A673 (cell line): ENCODE measurements at places on chromosomes 16 and 17.

GRCh38 chr17:68461589-68461988 is 4.3 kb upstream of the WIPI1 start:
- peaks cover 14% of the 10 kb centered on the region for H3K27me3 ChIP-seq
- no peak overlapping the region for H3K4me3 ChIP-seq
- peaks cover 7% of the 10 kb centered on the region for H3K4me1 ChIP-seq
- H3K27ac ChIP-seq, result no peak overlapping the region

GRCh38 chr16:89748921-89749320 is 27.6 kb downstream of the ZNF276 start:
- no peak overlapping the region for H3K27ac ChIP-seq
- DNase-seq, result no peak
- H3K4me3 ChIP-seq, result no peak overlapping the region
- no peaks in the 10 kb centered on the region for H3K4me1 ChIP-seq
- no peaks in the 10 kb centered on the region for H3K27me3 ChIP-seq

- H3K27me3 ChIP-seq, result no peaks in the 10 kb centered on the region
- H3K27ac ChIP-seq, result no peak overlapping the region
- H3K4me3 ChIP-seq, result no peak overlapping the region
- DNase-seq, result no peak
- no peaks in the 10 kb centered on the region for H3K36me3 ChIP-seq
These were observed 111.4 kb downstream of the METRNL start for GRCh38 chr17:83190601-83191387.

DNA sequence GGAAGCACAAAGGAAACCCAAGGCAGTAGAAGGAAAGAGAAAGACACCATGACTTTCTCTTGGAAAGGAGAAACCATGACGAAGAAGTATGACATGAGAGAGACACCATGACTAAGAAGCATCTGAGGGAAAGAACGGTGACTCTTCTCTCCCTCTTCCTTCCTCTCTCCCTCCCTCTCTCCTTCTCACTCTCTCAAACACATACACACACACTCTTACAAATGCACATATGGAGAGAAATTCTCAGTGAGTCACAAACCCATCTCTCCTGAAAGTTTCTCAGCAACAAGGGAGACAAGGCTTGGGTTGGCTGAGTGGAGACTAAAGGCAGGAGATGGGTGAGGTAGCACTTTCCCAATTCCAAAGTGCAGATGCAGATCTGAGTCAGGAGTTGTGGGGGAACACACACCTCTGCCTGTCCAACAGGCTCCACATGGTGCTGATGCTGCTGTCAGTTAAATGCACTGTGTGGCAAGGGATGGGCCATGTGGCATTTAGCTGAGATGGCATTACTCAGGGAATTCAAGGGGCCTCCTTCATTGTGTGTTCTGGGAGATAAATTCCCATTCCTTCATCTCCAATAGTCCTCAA is 336.7 kb upstream of the C16orf82 start:
- H3K27me3 ChIP-seq, result no peaks in the 10 kb centered on the region
- no peak for DNase-seq
- H3K4me3 ChIP-seq, result no peak overlapping the region
- H3K36me3 ChIP-seq, result no peaks in the 10 kb centered on the region
- H3K27ac ChIP-seq, result no peak overlapping the region
- peaks cover 4% of the 10 kb centered on the region for H3K4me1 ChIP-seq

DNA sequence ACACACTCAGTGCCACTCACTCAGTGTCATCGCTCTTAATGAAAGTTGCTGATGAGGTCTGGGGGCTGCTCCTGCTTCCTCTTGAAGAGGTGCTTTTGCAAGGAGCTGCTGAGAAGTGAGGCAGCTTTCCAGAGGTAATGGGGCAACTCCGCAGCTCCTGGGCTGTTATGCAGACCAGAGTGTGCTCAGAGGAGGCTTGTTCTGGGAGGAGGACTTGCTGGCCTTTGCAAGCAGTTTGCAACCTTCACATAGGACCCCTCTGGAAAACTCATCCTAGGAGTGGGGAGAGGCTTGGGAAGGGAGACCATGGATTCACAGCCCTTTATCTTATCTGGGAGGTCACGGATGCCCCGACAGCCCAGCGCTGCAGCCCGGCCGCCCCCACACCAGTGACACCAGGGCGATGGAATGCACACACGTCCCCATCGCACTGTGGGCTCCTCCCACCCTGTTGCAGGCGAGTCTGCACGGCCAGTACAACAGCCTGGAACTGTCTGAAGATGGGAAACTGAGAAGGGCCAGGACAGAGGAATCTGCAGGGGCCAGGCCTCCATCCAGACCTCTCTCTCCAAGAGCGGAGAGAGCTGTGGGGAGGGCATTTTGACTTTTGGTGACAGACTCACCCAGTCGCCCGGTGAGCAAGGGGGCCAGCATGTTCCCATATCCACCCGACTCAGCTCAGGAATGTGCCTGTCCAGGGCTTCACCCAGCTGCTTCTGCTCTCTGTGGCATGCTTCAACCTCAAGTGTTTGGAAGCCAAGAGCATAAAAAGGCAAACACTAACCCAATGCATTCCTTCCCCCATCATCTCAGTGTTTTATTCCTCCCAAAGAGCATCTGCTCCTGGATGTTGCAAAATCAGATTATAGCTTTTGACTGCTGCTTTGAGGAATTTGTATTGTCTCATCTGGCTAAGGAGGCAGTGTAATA is 78.6 kb upstream of the ZNF469 start:
- DNase-seq, result no peak
- no peaks in the 10 kb centered on the region for H3K36me3 ChIP-seq
- no peak overlapping the region for H3K4me3 ChIP-seq
- no peak overlapping the region for H3K27ac ChIP-seq
